Smooth muscle cell of trachea (primary cell): ENCODE measurements at places on chromosomes 7 and 10. TPM values are rescaled to one million over a fixed set of nuclear protein-coding genes. Genes with fewer than 3 reads are reported as not detected.

GBX1 gene
- total RNA-seq = not detected in 2 replicates

MBLAC1 gene
- 2.5 and 3.6 TPM in 2 replicates for total RNA-seq

PCLO gene
- total RNA-seq = under 0.01 and 0.33 TPM in 2 replicates

LOXL4 gene
- total RNA-seq = 14.1 and 78.2 TPM in 2 replicates

SLC13A1 gene
- total RNA-seq = not detected in 2 replicates

NRAP gene
- total RNA-seq = not detected in 2 replicates

TUBAL3 gene
- total RNA-seq = not detected in 2 replicates

ITPRID1 gene
- not detected in 2 replicates for total RNA-seq

CYP17A1 gene
- not detected in 2 replicates for total RNA-seq

ALDH18A1 gene
- total RNA-seq = 92.8 and 135 TPM in 2 replicates

KIAA1549 gene
- 0.44 and 0.99 TPM in 2 replicates for total RNA-seq

C10orf90 gene
- 0.17 TPM in 1 of 2 replicates, not detected in the other for total RNA-seq

NEBL gene
- 0.15 and 0.17 TPM in 2 replicates for total RNA-seq

TAS2R4 gene
- total RNA-seq = 0.58 and 1.7 TPM in 2 replicates

TRPV6 gene
- total RNA-seq = not detected in 2 replicates

TYW1B gene
- total RNA-seq = 5.2 and 5.8 TPM in 2 replicates

MYL7 gene
- total RNA-seq = not detected in 2 replicates

ASZ1 gene
- not detected in 2 replicates for total RNA-seq

ZNF511 gene
- 23.7 and 29.3 TPM in 2 replicates for total RNA-seq

ZNF92 gene
- total RNA-seq = 4.1 and 6.3 TPM in 2 replicates

COL28A1 gene
- total RNA-seq = 0.58 TPM in 1 of 2 replicates, not detected in the other

SPAM1 gene
- not detected in 2 replicates for total RNA-seq

XRCC2 gene
- 0.50 and 2.6 TPM in 2 replicates for total RNA-seq
